ENCODE measurements at places on chromosomes 13 and 19.

GRCh38 chr13:41547251-41548000 is 90.1 kb downstream of the RGCC start:
- H3K27me3 ChIP-seq, result no peaks in the 10 kb centered on the region
- no peaks in the 10 kb centered on the region for H3K36me3 ChIP-seq
- H3K4me1 ChIP-seq, result no peaks in the 10 kb centered on the region
- no peak for DNase-seq
- no peak overlapping the region for H3K4me3 ChIP-seq
- H3K27ac ChIP-seq, result no peak overlapping the region

DNA sequence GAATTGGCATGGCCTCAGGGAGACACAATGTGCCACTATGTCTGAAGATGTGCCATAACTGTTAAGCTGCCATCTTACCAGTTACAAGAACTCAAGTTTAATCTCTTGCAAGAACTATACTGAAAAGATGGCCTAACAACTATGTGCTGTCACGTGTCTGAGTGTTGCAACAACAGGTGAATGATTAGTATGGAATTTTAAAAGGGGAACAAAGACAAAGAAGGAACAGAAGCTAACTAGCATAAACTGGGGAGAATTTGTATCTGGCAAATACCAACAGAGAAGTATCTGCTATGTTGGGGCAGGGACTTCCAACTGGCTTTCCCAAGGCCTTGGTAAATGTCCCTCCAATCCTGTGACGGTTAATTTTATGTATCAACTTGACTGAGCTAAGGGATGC is 11.5 kb upstream of the ACOD1 start:
- DNase-seq, result no peak
- H3K4me3 ChIP-seq, result no peak overlapping the region
- H3K27ac ChIP-seq, result no peak overlapping the region

DNA sequence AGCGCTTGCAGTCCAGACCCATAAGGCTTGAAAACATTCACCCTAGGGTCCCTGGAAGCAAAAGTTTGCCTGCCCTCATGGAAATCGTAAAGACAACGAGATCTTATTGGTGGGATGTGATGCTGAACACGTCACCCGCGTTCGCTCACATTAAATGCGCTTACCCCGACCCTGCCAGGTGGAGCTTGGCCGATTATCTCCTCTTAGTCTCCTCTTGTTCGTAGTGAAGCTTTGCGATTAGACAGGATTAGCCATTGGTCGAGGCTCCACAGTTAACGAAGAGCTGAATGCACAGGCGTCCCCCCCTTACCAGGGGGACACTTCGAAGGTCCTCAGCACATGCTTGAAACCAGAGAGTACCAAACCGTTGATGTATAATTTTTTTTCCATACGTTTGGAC is 16.0 kb upstream of the KDM4B start:
- H3K27ac ChIP-seq, result no peak overlapping the region
- no peak overlapping the region for H3K4me3 ChIP-seq
- peaks cover 2% of the 10 kb centered on the region for H3K36me3 ChIP-seq
- DNase-seq, result no peak
- H3K4me1 ChIP-seq, result no peaks in the 10 kb centered on the region
- H3K27me3 ChIP-seq, result no peaks in the 10 kb centered on the region

DNA sequence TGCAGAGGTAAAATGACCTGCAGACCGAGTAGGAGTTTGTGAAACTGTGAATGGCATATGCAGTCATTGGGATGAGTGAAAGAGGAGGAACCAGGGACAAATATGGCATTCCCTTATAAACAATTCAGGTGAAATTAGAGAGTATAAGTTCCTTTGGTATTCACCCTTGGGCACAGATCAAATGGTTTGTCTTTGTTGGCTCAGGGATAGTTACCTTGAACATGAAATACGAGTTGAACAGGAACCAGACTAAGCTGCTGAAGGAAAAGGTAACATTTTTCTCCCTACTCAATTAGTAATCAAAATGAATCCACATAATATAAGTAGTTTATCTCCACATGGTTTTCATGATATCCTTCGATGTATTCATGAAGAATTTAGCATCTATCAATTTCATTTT is 50.5 kb downstream of the SLITRK1 start:
- no peak overlapping the region for H3K4me3 ChIP-seq
- no peaks in the 10 kb centered on the region for H3K36me3 ChIP-seq
- H3K4me1 ChIP-seq, result peaks cover 4% of the 10 kb centered on the region
- DNase-seq, result no peak
- H3K27me3 ChIP-seq, result no peaks in the 10 kb centered on the region

All from neural progenitor cell (in vitro differentiated cells).